ENCODE measurements at places on chromosomes 12 and 14. TPM values are rescaled to one million over a fixed set of nuclear protein-coding genes. Genes with fewer than 3 reads are reported as not detected.

GRCh38 chr12:42236017-42236416 is 2.0 kb downstream of the YAF2 start:
- peak; percentile 43 for DNase-seq

DNA sequence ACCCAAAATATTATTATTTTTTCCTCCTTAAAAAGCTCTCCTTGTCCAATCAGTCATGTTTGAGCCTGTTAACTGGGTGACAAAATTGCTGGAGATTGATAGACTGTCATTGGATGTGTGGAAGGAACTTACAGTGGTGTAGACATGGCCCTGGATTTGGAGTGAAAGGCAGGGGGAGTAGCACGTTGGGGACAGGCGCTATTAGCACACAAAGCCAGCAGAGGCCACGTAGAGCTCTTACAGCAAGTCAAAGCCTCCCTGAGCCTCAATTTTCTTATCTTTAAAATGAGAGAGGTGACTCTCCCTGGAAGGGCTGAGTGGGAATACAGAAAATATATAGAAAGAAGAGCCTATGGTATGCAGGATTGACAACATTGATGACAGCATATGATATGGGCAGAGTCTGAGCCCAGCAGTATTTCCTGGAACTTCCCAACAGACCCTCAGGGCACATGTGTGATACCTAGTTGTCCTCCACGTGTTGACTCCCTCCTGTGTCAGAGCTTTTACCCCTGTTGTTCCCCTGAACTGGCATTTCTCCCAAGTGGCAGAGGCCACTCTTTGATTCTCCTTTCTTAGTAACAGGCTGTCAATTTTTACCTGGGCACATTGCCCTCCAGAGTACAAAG is 504.9 kb downstream of the VRK1 start:
- no peak for DNase-seq

The KRT4 gene
- total RNA-seq: not detected

DNA sequence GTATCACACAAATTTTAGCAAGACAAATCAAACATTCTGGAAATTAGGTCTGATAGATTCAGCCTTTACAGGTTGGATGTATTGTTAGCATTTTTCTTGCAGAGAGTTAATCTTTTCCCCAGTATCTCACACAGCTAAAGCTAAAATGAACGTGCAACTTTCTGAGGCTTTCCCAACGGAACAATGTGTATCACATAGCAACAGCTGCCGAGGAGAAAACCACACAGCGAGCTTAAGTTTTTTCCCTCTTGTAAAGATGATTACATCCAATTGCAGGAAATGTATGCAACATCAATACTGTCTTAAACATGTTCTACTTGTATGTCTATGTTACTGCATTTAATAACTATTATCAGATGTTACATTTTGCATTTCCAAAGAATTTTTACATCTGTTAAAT is 182.2 kb downstream of the CCDC59 start:
- DNase-seq: no peak

The GARIN6 gene
- not detected for total RNA-seq

DNA sequence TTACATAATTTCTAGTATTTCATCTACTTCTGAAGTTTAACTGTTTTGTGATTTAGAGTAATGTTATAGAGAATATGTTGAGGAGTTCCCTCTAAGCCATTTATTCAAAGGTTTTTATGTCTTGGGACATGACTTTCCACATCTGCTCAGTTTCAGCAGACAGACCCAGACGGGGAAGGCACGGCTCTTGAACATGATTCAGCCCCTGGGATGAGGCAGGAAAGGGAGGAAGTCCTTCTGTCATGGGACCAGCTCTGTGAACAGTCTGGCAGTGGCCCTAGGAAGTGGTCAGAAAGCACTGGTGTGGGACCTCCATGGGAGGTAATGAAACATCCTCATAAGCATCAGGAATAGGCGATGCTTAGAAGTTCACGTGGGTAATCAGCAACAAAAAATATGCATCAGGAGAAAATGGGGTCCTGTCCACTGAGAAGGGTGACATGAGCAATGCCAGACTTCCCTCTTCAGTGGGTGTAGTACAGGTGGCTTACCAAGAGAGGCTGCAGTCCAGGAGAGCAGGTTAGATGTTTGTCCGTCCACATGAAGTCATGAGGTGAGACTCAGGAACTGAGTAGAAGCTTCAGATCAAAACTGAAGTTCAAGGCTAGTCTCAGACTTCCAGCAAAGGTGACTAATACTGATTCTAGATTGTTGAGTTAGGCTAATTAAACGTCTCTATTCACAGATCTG is 248.5 kb downstream of the IPO8 start:
- peak; percentile 8 for DNase-seq

- DNase-seq: no peak
Measured at GRCh38 chr14:105914738-105915385, 388.5 kb downstream of the TMEM121 start.

DNA sequence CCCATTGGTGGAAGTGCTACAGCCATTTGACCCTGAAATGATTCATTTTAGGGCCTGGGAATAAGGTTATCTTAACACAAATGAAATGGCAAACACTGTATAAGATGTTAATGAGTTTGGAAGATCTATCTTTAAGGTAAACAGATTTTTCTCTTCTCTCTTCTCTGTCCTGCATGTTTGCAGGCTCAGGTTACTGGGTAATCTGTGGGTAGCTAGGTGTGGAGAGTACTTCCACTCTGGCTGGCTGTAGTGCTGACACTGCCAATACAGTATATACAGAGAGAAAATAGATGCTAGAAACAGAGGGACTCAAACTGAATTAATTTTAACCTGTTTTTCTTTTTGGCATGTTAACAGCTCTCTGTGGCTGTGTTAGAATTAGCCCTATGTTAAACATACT is 84.6 kb downstream of the SLC38A6 start:
- DNase-seq: no peak

DNA sequence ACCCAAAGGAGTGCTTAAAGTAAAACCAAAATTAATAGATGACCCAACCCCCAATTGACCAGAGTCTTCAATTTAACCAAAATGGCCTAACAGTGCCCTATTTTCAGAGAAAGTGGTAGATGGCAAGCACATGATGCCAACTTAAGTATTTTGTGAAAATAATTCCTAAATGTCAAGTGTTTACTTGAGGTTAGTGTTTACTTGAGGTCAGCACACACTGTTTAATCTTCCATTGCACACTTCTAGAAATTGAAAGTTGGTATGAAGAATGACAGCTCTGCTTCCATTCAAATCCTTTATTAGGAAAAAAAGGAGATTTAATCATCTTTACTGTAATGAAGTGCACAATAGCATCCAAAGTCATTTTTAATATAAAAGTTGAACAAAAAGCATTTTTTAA is 25.9 kb upstream of the CAND1 start:
- DNase-seq: no peak

- no peak for DNase-seq
Measured at GRCh38 chr12:94560431-94561221, 89.7 kb downstream of the TMCC3 start.

- no peak for DNase-seq
Measured at GRCh38 chr14:88748288-88748687, 44.5 kb downstream of the EML5 start.

The KRT75 gene
- not detected for total RNA-seq

Measured in fibroblast of the aortic adventitia (primary cell).